Mammary epithelial cell (primary cell): ENCODE measurements at places on chromosomes 12 and 14. TPM values are rescaled to one million over a fixed set of nuclear protein-coding genes. Genes with fewer than 3 reads are reported as not detected.
A peak's percentile ranks its signal among the peaks of the same experiment; 100 is the strongest.

The C12orf76 gene
- 10.2 and 12.1 TPM in 2 replicates for total RNA-seq

- DNase-seq: no peak
Measured at GRCh38 chr14:35512765-35513164, 21.2 kb upstream of the INSM2 start.

DNA sequence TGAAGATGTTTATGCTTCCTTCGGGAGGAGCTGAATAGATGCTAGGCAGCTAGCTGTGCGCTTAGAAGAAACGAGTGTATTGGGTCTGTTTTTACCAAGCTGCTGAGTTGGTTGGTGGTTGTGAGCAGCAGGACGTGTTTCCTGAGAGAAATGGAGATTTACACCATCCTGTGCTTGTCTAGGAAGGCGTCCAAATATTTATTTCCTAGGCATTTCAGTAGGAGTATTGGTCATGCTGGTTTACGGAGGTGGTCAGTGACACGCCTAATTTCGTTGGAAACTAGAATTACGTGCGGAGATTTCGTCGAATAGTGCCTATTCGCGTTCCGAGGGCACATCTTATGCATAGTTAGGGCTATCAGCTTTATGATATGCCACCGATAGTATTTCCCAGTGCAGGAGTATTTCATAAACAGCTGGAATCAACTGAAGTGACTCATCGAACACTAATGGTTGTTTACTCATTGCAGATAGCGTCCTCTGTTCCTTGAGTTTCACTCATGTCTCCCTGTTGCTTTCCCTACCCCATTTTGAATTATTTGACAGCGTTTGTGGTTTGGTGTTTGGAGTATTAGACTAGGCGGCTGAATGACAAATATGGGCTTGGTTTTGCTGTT, 780 bp downstream of the TBC1D15 start:
- peak; percentile 86 for DNase-seq

- DNase-seq: no peak
Measured at GRCh38 chr14:54803926-54804537, 98.6 kb downstream of the GCH1 start.

GRCh38 chr14:89848165-89848564, 106.4 kb downstream of the EFCAB11 start:
- no peak for DNase-seq

The CLEC6A gene
- not detected for total RNA-seq

The TDRD9 gene
- 7.1 and 7.3 TPM in 2 replicates for total RNA-seq

DNA sequence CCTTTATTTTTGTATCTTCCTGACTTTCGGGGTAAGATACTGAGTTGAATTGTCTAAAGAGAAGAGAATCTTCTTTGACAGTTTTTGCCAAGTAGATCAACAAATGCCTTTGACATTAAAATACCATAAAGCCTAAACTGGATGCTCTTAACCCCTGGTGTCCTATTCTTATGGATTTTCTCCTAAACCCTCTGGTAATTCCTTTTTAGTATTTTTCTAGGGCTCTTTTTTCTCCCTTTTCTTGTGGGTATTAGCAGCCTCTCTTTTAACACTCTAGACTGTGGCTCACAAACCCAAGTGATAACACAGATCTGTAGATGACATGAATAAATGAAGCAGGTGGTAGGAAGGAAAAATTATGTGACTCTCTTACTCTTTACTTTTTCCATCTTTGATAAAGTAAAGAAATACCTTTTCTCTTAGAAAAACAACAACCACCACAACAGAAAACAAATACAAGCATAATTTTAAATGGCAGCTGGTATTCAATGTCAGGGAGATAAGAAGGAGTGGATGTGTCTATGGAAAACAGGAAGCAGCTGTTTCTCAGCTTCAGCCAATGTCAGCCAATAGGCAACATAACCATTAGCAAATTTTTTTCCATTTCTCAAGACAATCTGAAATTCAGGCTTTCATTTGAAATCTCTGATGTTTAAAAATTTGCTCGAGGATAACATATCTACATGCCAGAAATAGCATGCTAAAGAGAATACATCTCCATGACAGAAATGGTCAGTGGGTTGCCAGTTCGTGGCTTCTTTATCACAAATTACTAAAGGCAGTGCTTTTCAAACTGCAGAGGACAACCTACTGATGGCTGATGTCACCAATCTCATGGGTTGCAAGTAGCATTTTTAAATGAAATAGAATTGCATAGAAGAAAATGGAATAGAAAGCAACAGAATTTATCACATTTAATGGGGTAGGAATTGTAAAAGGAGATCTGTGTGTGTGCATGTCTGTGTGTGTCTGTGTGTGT, 123.1 kb upstream of the KRR1 start:
- no peak for DNase-seq
